ENCODE measurements at places on chromosomes 1 and 21.

DNA sequence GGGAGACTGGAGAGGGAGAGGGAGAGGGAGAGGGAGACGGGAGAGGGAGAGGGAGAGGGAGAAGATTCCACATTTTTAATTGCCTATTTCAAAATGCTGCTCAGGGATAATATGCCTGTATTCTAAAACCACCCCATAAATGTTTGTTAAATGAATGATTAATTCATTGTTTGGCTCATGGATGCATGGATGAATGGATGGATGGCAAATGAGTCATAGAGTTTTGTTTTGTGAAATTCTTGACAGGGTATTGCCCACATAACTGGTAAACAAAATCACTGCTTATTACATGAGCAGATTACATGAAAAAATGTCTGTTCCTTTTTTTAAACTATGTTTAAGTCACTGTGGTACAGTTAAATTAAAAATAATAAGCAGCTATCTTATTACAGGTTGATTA lies 220.4 kb downstream of the ZP4 start:
- no peak for DNase-seq

DNA sequence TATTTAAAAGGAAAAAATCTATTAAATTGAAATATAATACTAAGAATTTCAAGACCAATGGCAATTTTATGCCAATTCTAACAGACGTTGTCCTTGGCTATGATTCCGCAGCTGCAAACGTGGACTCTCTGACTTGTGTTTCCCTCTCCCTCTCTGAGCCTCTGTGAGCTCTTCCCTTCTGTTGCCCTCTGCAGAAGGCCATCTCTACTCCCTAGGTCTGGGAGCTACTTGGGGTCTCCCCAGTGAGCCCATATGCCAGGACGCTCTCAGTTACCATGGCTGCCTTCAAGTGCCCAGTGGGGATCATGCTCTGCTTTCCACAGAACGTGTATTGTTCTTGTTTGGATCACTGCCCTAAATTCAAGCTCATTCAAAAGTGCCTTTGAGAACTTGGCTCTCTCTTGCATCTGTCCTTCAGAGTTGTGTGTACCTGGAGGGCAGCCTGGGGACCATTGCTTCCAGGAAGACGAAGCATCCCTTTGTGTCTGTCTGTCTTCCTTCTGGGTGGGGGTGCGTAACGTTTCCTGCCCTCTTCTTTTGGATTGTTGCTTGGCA lies 97.5 kb upstream of the TSPAN2 start:
- no peak for DNase-seq

GRCh38 chr1:97911266-97912215 lies 9.3 kb downstream of the DPYD start:
- DNase-seq = no peak

GRCh38 chr1:206846487-206846886 lies 18.9 kb upstream of the IL20 start:
- DNase-seq = no peak

- DNase-seq = no peak
These were observed 114.8 kb upstream of the USP24 start for GRCh38 chr1:55329808-55330432.

DNA sequence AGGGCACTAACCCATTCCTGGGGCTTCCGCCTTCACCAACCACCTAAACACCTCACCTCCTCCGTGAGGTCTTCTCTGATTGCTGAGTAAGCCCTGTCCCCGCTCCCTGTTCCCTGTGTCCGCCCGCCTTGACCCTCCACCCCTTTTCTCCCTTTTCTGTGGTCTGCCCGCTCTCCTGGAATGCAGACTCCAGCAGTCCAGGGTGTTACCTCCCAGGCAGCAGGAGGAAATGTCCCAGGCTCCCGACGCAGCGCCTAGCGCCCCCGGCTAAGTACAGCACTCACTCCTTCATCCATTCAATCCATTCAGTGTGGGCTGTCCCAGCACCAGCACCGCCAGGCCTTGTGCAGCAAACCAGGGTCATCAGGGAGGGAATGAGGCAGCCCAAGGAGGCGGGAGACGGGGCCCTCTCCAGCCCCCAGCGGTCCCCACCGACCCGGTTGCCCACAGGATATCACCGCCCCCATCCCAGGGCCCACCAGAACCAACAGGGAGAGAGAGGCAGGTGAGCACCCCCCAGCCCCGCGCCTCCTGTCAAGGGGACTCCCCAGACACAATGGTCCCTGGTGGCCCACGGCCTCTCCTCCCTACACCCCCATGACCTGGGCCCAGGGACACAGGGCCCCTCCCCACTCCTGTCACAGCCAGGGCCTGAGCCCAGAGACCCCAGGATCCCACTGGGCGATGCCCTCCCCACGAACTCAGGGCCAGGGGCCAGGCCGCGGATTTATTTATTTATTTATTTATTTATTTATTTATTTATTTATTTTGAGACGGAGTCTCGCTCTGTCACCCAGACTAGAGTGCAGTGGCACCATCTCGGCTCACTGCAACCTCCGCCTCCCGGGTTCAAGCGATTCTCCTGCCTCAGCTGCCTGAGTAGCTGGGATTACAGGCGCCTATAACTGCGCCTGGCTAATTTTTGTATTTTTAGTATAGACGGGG lies 10.2 kb downstream of the TNFRSF14 start:
- DNase-seq = no peak

- DNase-seq = no peak
These were observed 99.4 kb downstream of the TEX35 start for GRCh38 chr1:178612261-178612660.

GRCh38 chr21:39073063-39073462 lies 110.2 kb downstream of the PSMG1 start:
- no peak for DNase-seq

DNA sequence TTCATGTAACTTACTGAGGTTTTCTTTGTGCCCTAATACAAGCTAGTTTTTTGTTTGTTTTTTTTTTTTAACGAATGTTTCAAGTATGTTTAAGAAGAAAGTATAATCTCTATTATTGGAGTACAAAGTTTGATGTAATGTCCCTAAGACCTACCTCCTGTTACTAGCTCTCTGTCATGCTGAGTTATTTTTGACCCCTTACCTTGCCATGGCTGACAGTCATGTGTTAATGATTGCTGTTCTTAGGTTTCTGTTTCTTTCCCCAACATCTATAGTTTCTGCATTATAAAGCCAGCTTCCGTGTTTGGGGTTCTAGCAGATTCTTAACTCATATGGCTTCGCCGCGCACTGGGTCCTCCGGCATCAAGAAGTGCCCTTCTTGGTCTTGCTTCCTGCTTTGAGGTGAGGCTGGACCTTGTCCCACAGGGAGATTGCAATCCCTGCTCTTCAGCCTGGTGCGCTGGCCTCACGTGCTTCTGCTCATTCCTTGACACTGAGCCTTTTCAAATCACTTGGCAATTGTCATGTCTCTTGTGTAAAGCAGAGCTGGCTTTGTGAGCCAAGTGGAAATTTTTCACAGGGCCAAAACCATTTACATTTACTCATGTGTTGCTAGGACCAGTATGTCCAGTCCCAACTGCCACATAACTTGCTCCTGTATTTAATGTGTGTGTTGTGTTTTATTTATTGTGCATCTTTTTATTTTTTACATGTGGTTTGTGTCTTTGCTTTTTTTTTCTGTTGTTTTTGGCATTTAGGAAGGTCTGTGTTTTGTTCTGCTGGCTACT lies 135.0 kb upstream of the COL6A1 start:
- DNase-seq = no peak

DNA sequence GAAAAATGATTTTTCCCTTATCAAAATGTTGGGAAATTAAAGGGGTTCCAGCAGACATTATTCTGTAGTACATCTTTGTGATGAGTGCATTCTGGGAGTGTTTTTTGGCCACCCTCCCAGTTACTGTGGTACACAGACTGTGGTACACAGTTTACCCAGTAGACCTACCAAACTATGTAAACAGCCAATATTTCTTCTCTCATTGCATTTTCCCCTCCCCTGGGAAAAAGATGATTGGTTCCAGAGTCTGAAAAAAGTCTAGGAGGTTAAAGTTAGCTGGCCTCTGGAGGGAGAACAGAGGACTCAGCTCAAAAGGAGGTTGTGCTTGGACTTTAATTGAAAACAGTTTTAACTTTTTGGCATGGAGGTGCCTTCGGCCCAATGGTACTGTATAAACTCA lies 42.5 kb downstream of the PGM1 start:
- DNase-seq = no peak
